ENCODE measurements at places on chromosomes 7 and 10.

GRCh38 chr10:116947841-116948529 is 57.0 kb downstream of the SHTN1 start:
- DNase-seq: no peak

DNA sequence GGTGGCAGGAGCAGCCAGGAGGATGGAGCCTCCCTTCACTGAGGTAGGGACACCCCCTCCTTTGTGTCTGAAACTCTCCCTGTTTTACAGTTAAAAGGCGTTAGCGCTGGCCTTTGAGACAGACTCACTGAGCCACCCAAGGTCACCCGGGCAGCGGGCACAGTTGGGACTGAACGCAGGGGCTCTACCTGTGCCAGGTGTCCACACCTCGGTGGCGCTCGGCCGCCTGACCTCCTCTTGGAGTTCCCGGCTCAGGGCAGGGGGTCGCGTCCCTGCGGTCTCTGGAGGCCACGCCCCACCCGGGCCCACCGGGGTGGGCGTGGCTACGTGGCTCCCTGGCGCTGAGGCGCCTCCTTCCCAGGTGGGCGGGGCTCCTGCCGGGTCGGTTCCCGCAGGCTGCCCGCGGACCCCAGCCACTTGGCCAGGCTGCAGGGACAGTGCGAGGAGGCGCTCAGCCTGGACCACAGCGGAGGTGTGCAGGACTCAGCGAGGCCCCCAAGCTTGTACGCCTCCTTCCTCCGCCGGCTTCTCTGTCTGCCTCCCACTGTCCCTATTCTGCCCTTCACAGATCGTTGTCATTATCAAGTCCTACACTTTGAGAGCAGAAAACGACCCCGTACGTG is 39.9 kb upstream of the LEP start:
- no peak for DNase-seq

GRCh38 chr7:99792967-99793366 is 9.0 kb upstream of the CYP3A4 start:
- DNase-seq: no peak

- DNase-seq: no peak
Observed at GRCh38 chr7:148967602-148968001, 60.7 kb downstream of the PDIA4 start.

DNA sequence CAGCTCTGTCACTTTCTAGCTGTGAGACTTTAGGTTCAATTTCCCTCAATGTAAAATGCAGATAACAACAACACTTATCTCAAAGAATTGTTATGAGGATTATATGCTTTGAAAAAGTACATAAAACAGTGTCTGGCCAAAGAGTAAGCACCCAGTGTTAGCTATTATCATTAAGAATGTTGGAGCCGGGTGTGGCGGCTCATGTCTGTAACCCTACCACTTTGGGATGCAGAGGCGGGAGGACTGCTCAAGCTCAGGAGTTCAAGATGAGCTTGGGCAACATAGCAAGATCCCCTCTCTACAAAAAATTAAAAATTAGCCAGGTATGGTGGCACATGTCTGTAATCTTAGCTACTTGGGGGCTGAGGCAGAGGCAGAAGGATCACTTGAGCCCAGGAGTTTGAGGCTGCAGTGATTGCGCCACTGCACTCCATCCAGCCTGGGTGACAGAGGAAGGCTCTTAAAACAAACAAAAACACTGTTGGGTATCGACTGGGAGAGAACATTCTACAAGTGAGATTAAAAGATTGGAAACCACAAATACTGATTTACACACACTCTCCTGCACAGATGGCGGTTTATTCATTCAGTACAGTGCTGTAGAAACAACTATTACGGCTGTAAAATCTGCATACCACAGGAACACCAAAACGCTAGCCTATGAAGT is 107.3 kb downstream of the PROSER2 start:
- DNase-seq: no peak
